ENCODE measurements at places on chromosomes 3 and 15. TPM values are rescaled to one million over a fixed set of nuclear protein-coding genes. Genes with fewer than 3 reads are reported as not detected.
A peak's percentile ranks its signal among the peaks of the same experiment; 100 is the strongest.

FEZF2 gene
- not detected for polyA plus RNA-seq

EPHA3 gene
- 0.19 TPM for polyA plus RNA-seq

DNA sequence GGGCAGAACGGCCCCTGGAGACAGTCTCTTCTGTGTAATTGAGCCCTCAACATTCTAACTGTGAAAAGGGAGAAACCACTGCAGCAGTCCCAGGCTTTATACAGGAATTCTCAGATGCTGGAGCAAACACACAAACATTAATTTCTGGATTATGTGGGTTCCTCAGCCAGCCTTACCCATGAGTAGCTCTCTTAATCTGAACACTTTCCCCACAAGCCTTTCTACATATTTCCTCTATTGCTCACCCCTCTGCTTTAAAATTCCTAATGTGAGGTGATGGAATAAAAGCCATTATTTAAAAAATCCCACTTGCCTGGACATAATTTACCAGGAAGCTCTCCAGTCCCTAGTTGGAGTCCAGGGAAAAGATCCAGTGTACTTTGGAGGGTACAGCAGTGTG, 139.0 kb downstream of the CTNNB1 start:
- DNase-seq, result no peak

DNA sequence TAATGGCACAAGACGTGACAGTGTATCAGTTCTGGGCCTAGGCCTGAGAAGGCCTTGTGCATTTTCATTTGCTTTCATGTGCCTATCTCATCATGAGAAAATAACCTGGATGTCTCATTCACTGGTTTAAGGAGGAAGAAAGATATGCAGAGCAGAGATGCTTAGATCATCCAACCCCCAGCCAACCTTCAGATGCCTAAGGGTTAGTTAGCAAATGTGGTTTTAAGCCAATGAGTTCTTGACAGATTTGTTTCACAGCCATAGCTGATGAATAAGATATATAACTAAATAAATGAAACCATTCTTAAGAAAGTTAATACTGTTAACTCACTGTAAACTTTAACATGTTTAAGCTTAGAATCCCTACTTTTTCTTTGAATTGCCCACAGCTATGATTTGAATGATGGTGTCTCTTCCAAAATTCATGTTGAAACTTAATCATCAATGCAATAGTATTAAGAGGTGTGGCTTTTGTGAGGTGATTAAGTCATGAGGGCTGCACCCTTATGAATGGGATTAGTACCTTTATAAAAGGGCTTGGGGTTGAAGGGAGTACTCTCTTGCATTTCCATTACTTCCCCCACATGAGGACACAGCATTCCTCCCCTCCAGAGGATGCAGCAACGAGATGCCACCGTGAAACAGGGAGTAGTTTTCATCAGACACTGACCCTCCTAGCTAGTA, 324.6 kb upstream of the TBC1D5 start:
- DNase-seq, result no peak

- DNase-seq, result no peak
These were observed 1.4 kb downstream of the ITGA11 start for GRCh38 chr15:68430471-68431036.

DNA sequence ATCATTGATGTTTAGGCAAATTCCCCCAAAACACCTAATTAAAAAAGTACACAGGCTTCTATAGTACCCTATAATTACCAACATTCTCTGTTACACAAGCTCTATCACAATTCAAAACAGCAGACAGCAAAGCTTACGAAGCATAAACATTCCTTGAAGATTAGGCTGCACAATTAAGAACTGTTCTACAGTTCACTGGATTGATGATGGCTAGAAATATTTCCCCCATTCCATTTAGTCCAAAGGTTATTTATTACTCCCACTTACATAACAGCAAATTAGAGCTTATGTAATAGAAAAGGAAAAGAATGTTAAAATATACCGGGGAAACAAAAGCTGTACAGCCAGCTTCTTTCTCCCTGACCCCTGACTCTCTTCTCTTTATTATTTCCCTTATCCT, 49.3 kb downstream of the UACA start:
- peak; percentile 76 for DNase-seq

DNA sequence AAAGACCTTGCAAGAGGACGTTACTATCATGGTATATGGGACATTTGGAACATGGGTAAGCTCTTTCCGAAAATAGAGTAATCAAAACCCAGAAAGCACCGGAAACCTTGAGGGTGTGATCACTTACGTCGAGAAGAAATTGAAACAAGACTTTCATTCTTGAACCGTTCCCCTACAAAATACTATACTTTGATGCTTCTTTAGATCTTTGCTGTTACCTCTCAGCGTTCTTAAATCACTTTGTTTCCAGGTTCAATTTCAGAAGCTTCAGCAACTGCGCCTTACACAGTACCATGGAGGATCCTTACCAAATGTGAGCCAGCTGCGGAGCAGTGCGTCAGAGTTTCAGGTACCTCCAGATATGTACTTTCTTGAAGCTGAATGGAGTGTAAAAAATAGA, 10.1 kb downstream of the CRTC3 start:
- no peak for DNase-seq

GRCh38 chr3:126570103-126570541, 11.4 kb upstream of the C3orf22 start:
- no peak for DNase-seq

- DNase-seq, result no peak
These were observed 124.8 kb downstream of the DMXL2 start for GRCh38 chr15:51497806-51498205.

Data from kidney (tissue), 22 donors.